ENCODE measurements at places on chromosomes 1 and 21.

DNA sequence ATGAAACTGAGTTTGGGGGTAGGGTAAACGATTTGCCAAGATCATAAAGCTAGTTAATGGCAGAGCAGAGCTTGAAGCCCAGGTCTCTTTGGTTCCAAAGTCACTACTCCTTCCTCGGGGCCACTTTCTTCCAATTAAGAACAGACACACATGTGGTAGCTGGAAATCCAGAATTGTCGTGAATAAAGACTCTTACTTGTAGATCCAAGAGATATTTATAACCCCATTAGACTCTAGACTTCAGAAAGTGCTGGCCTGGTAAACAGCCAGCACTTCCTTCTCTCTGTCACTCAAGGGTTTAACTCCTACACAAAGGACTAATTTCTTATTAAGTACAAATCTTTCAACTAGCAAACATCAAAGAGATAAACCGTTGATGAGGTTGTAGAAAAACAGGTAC lies 2.7 kb downstream of the FAM163A start:
- no peak for DNase-seq

GRCh38 chr1:84090447-84091245 lies 53.4 kb upstream of the PRKACB start:
- DNase-seq: no peak

DNA sequence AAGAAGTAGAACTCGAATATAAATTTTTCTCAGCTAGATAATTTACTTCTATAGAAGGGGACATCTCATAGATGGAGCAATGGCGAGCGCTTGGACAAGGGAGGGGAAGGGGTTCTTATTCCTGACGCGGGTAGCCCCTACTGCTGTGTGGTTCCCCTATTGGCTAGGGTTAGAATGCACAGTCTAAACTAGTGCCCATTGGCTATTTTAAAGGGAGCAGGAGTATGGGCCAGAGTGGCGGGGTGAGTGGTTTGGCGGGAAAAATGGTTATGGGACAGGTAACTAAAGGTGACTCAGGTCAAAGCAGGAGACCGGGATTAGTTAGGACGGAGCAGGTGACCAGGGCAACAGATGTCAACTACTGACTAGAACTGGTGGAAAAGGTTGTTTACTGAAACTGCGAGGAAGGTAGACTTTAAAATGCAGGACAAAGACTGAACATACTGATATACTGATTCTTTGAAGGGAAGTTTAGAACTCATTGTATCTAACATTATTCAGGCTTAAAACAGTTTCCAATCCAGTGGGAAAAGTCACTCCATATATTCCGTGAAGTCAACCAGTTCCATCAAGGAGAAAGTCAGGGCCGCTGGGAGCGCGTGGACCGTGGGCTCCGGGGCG lies 940 bp upstream of the ATAD3A start:
- no peak for DNase-seq

DNA sequence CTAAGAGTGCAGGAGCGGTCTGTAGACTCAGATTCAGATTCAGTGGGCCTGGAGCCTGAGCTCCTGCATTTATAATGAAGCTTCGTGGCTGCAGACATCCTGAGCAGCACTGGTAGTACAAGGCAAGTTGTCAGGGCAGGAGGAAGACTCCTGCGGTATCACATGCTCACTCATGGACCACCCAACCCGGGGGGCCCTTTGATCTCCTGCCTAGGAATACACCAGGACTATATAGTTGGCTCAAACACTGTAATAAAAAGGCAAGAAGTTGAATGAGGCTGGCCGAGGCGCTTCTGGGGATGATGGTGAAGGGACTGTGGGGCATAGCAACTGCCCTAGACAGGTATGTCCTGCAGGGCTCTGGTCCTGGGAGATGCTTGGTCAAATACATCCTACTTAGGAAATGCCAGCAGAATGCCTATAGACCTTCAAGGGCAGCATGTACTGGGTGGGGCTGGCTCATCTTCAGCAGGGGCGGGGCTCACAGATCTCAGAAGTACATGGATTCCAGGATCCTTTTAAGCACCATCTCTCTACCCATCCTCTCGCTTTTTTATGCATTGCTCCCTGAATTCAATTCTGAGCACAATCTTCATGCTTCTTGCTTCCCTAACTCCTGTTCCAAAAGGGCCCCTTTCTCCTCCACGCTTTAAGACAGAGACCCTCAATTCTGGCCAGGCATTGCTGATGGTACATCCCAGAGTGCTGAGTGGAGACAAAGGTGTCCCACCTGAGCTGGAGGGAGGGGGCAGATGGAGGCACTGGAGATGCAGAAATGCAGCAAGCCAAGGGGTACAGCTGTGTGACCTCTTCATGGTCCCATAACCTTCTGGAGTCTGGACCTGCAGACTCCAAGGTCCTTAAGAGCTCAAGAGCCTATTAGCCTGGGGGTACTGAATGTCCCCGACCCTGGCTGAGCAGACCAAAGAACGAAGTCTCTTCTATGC lies 2.1 kb upstream of the RAP1GAP start:
- DNase-seq: no peak

GRCh38 chr1:187032316-187032981 lies 203.7 kb downstream of the PLA2G4A start:
- DNase-seq: no peak

DNA sequence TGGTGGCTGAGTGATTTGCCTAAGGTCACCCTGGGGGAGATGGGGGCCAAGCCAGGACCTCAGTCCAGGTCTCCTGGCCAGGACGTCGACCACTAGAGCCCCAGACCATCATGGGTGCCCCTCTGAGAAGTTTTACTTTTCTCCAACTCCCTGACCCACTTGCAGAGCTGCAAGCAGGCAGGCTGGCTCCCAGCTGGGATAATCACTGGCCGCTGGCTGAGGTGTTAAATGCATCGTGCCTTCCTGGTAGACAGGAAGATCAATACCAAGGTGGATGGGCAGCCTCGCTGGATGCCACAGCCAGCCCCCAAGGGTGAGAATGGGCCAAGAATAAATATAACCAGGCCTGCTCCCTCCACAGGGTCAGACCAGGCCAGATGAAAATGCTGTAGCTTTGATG lies 106.2 kb downstream of the EPHB2 start:
- DNase-seq: no peak

DNA sequence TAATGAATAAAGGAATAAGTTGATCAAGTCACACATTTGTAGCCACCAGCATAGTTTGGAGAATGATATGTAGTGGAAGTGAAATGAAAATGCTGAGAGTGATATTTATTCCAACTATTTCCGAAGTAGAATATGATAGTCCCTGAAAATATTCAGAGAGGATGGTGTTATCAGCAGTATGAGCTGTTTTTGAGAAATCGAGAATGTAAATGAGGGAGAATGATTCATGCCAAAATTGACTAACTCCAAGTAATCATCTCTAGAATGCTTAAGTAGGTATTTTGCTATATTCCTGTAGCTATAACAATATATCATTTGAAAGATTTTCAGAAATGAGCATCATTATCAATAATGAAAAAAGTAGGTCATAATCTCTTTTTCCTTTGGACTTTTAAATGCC lies 178.9 kb downstream of the PDE4B start:
- no peak for DNase-seq

DNA sequence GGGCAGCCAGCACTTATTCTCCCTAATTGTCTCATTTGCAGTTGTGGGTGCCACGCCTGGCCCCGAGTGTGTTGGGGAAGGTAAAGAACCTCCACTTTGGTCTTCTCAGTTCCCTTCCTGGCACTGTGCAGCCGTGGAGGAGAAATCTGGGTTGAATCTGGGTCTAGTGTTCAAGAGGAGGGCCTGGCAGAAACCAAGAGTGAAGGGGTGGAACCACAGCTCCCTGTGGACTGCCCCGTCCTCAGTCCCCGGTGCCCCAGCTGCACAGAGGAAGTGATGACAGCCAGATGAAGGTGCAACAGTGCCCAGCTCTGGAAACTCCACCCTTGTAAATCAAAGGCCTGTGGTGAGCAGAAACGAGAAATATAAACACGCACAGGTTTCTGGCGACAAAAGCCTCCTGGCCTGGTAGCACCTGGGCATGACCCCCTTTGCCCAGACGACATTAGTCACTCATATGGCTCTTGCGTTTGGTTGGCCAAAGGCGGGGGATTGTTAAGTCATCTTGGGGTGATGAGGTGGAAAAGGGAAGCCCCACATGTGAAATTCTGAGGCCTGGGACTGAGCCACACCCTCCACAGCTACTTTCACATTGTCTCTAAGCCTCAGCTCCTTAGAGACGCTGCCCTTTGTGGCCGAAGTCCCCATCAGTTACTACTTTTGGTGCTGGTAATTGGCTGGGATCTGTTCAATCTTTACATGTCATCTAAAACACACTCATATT lies 4.2 kb upstream of the ECE1 start:
- peak; percentile 74 for DNase-seq

DNA sequence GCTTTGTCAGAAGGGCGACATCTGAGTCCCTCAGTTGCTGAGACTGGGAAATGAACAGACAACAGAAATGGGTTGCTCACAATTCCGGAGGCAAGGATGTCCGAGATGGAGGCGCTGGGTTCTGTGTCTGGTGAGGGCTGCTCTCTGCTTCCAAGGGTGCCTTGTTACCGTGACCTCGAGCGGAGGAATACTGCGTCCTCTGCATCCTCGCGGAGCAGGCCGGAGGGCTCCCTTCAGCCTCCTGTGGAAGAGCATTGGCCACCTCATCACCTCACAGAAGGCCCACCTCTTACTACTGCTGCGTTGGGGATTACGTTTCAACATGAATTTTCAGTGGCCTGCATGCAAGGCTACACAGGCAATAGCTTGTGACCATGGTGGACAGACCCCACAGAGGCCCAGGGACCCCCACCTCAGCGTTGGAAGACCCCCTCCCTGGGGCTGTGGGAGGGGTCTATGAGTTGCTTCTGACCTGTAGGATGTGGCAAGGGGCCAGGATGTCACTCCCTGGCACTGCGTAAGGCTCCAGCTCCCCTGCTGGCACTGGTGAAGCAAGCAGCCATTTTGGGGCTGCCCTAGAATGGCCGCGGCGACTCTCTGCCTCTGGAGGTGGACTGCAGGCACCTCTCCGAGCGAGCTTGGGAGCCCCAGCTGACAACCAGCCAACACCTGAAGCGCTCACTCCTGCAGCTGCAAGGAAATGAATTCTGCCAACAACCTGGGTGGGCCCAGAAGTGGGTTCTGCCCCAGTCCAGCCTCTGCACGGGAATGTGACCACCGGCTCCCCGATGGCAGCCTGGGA lies 36.3 kb upstream of the COL6A1 start:
- no peak for DNase-seq

DNA sequence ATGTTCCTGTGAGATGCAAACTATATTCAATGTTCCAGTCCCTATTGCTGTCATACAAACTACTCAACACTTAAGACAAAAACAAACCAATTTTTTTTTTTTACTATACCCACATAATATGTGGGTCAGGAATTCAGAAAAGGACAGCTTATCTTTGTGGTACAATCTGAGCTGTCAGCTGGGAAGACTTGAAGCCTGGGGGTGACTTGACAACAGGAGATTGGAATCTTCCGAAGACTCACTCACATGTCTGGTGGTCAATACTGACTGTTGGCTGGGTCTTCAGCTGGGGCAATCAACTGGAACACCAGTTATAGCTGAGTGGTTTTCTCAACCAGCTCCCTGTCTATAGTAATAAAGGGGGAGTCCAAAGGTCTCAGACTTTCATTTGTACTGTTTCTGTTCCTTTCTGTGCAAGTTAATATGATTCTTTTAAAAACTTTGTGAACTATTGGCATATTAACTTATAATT lies 81.7 kb upstream of the ATP1B1 start:
- no peak for DNase-seq

- DNase-seq: no peak
Observed at GRCh38 chr1:156643049-156643777, 1.3 kb downstream of the BCAN start.

- DNase-seq: no peak
Observed at GRCh38 chr1:155043301-155043702, 7.8 kb upstream of the ADAM15 start.

- DNase-seq: peak; percentile 76
Observed at GRCh38 chr1:53365437-53366063, 37.7 kb upstream of the LRP8 start.

DNA sequence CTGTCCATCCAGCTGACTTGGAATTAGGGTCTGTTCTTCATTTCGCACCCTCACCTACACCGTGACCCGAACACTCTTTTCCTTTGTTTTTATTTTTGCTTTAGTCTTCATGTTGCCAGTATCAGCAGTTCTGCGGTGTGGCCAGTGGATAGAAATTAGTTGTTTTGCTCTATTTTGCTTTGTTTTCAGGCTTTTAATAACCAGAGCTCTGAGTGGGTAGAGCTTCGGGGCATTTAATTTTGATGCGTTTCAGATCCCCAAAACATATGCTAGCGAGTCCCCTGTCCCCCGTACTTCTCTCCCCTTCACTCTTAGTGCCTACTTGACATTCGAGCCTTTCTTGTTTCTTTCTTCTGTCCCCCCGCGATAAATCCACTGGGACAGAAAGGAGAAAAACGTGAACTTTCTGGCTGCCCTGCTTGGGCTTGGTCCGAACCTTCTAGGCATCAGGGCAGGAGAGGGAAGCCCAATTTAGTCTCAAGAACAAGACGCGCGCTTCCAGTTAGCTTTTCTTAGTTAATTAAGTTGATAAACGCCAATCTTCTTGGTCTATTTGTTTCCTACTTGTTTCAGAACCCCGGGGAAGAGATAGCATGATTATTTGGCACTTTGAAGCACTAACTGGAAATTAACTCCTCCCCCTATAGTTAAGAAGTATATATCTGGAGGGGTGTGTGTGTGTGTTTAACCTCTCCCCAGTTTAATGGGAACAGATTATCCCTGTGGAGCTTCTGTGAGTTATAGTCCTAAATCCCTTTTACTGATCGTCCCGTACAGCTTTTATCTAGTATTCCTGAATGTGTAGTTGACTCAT lies 839 bp downstream of the SWT1 start:
- no peak for DNase-seq

DNA sequence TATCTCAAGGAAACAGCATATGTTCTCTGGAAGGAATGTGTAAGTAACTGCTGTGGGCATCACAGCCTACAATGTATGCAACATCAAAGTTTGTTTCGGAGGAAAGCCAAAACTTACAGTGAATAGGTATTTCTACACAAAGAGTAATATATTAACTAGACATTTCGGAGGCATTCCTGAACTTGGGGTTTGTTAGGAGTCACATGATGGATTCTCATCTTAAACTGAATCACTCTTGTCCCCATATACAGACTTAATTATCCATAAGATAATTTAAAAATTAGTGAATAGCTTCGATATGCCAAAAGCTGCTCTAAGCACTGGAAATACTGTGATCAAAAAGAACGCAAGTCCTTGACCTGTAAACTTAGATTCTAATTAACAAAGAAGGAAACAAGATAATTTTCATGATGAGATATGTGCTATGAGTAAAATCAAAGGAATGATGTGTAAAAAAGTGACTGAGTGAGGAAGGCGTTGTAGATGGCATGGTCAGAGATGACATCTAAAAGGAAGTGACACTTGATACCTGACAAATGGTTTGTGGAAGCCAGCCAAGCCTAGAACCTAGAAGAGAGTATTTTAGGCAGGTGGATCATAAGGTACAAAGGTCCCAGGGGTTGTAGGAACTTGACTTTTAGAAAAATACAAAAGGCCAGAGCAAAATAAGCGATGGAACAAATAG lies 273.1 kb downstream of the MRPL39 start:
- DNase-seq: no peak

GRCh38 chr1:205907794-205908193 lies 35.5 kb downstream of the SLC26A9 start:
- no peak for DNase-seq

GRCh38 chr1:232044728-232045127 lies 418.1 kb downstream of the DISC1 start:
- DNase-seq: no peak

Measured in right cardiac atrium (tissue), 5 donors.